ENCODE measurements at places on chromosomes 11 and 22.

DNA sequence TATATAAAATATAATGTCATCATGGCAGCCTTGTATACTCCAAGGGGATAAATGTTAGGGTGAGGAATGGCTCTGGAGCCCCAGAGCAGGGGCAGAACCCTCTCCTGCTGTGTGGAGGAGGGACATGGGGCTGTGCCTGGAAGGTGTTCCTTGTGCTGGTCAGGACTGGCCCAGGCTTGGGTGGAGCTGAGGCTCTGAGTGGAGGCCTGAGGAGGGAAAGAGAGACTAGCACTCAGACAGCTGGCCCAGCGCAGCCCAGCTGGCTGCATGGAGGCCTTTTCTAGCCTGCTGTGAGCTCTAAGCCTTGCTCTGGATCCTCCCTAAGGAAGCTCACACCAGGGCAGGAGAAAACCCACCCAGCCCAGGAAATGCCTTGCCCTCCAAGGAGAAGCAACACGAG is 113.5 kb downstream of the RRAS2 start:
- no peak for DNase-seq

- peak; percentile 33 for DNase-seq
Observed at GRCh38 chr22:39388261-39389011, 11.1 kb upstream of the TAB1 start.

DNA sequence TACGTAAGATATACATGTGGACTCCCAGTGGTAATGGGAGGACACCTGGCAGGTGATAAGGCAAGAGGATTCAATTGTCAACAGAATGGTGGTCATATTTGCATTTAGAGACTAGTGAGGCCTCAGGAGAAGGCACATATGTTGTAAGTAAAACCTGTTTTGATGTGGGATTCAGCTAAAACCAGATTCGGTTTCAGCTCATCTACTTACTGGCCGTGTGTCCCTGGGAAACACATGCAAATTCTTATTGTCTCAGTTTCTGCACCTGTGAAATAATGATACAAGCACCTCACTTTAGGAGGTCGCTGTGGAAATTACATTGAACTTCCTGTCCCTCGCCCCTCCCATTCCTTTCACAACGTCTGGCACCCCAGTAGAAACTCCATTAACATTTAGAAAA is 78.9 kb upstream of the FIBIN start:
- no peak for DNase-seq

DNA sequence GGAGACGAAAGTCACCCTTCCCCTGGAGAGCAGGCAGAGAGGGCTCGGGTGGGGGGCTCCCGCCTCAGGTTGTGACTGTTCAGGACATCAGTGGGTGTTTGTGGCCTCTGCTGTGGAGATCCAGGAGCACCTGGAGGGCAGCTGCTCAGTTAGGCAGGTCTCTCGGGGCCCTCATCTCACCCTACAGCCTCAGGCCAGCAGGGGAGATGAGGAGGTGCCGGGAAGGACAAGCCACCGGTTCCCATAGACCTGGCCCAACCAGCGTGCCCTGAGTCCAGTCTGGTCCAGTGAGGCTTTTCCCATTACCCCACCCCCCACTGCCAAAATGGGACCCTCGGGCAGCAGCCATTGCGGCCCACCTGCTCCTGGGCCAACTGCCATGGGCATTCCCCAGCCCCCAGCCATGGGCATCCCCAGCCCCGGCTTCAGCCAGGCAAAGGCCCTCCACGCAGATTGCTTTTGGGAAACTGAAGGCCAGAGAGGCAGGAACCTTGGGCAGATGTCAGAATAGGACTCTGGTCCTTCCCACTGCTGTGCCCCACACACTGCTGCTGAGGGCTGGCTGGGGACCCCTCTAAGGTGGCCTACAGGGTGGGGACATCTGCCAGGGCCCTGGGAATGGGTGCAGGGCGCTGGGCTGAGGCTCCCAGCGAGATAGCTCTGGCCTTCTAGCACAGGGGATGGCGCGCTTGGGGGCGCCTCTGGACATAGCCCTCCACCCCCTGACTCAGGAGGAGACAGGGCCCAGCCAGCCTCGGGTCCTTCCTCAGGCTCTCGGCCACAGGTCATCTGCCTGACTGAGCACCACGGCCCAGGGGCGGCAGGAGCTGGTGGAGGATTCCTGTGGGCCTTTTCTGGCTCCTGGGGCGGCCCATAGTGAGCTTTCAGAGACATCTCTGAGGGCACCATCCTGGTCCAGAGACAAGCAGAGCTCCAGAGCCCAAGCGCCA is 4.8 kb downstream of the PIM3 start:
- DNase-seq, result no peak

DNA sequence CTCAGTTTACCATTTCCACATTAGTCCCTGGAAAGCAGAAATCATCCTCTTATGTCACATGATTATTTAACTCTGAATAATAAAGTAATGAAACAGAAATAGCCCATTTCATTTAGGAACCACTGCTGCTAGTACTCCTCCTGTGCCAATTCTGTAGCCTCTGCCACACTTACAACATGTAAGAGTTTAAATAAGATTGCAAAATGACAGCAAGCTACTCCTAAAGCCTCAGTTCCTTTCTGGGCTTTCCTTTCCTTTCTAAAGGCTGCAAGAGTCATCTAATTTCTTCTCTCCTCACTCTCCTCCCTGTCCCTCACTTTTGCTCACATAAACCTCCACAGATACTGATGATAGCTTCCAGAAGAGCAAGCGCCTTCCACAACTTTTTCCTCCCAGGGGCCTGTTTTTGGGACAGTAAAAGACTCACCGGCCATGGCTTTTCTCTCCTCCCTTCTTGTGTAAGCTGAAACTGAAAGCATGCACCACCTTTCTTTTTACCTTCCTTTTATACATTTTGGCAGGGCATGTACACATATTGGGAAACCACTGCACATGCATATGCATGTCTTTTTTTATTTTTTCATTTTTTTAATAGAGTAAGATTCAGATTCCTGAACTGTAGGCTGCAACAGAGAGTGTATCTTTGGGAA is 38.5 kb downstream of the CARD18 start:
- DNase-seq, result no peak

GRCh38 chr11:125445731-125446130 is 50.3 kb downstream of the FEZ1 start:
- no peak for DNase-seq

DNA sequence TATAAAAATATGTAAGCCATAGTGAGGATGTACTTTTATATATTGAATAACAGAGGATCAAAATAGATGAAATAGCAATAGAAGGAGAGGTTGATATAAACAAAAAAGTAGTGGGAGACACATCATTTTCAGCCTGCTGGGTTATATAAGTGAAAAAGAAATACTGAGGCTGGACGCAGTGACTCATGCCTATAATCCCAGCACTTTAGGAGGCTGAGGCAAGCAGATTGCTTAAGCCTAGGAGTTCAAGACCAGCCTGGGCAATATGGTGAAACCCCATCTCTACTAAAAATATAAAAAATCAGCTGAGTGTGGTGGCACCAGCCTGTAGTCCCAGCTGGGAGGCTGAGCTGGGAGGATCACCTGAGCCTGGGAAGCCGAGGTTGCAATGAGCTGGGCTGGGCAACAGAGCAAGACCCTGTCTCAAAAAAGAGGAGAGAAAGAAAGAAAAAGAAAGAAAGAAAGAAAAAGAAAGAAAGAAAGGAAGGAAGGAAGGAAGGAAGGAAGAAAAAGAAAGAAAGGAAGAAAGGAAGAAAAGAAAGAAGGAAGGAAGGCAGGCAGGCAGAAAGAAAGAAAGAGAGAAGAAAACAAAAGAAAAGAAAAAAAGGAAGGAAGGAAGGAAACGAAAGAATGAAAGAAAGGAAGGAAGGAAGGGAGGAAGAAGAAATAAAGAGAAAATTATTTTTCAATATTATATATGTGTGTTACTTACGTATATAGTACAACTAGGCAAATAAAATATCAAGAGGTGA is 7.0 kb upstream of the P2RY2 start:
- no peak for DNase-seq

GRCh38 chr11:121237686-121238658 is 54.6 kb upstream of the SC5D start:
- DNase-seq, result no peak

- DNase-seq, result no peak
Observed at GRCh38 chr11:131760091-131761061, 390.0 kb downstream of the NTM start.

- no peak for DNase-seq
Observed at GRCh38 chr11:6717426-6717825, 34.3 kb upstream of the MRPL17 start.

- no peak for DNase-seq
Observed at GRCh38 chr11:68016161-68016903, 6.2 kb downstream of the ALDH3B1 start.

DNA sequence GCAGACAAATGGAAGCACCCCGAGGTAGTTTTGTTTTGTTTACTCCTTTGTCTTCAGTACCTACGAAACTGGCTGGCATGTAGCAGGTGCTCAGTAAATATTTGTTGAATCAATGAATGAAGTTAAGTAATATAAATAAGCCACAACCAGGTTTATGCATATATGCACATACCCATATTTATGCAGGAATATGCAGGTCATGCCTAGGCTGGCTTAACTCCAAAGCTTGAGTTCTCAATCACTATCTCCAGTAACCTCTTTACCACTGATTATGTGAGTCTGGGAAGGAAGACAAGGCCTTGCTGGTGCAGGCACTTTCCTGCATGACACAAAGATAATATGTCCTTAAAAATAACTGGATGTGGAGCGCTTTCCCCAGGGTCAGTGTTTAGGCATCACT is 27.5 kb downstream of the ARL14EP start:
- no peak for DNase-seq
